CD4-positive, alpha-beta T cell treated with Interleukin-15 for 4 hours (primary cell): ENCODE measurements at places on chromosomes 12 and 14.
A peak's percentile ranks its signal among the peaks of the same experiment; 100 is the strongest.

- no peak for DNase-seq
Observed at GRCh38 chr14:33510063-33510481, 440.8 kb downstream of the EGLN3 start.

GRCh38 chr14:78530078-78530477 lies 359.9 kb downstream of the NRXN3 start:
- no peak for DNase-seq

- DNase-seq = peak; percentile 49
Observed at GRCh38 chr12:39587225-39587624, 32.4 kb downstream of the ABCD2 start.

- no peak for DNase-seq
Observed at GRCh38 chr12:107501681-107502080, 183.9 kb upstream of the PWP1 start.

GRCh38 chr12:111304642-111305071 lies 64.2 kb downstream of the PHETA1 start:
- peak; percentile 3 for DNase-seq

GRCh38 chr14:25122211-25122610 lies 72.3 kb upstream of the STXBP6 start:
- DNase-seq = no peak

GRCh38 chr14:96497586-96497985 lies 4.6 kb upstream of the PAPOLA start:
- DNase-seq = no peak

DNA sequence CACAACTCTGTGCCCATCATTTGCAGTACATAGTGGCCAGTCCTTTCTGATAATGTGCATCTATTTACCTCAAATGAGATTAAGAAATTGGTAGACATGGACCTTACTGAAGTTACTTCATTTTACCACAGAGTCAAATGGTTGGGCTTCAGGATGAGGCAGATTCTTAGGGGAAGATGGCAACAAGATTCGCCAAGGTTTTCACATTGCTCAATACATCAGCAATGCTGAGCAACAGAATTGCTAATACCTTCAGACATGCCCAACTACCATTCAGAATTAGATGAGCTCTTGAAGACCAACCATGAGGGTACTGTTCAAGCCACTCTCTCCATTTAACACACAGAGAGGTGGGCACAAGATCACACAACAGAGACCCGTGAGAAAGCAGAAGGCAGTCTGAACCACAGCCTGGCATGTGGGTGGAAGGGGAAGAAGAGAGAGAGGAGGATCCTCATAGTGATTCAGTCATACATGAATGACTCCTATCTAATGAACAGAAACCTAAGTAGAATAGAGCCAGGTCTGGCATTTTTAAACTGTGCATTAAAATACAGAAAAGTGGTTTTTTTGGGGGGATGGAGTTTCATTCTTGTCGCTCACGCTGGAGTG lies 28.5 kb downstream of the CPM start:
- no peak for DNase-seq

GRCh38 chr12:88896958-88897357 lies 316.7 kb upstream of the KITLG start:
- DNase-seq = no peak

DNA sequence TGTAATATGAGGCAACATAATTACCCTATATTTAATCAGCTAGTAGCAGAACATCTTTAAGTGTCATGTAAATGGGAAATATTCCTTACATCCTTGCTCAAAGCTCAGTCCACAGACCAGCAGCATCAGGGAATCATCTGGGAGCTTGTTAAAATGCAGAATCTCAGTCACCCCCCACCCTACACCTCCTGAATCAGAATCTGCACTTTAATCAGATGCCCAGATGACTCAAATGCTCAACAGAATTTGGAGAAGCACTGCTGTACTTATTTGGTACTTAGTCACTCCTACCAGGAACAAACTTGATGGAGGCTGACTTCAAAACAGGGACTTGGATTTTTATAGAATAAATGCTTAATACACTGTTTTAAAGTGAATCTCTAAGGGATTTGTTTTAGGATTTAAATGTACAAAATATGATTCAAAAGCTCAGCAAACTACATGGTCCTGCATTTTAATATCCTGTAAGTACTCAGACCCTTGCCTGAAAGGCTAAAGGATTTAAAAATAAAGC lies 96.5 kb downstream of the ARMH4 start:
- DNase-seq = no peak

DNA sequence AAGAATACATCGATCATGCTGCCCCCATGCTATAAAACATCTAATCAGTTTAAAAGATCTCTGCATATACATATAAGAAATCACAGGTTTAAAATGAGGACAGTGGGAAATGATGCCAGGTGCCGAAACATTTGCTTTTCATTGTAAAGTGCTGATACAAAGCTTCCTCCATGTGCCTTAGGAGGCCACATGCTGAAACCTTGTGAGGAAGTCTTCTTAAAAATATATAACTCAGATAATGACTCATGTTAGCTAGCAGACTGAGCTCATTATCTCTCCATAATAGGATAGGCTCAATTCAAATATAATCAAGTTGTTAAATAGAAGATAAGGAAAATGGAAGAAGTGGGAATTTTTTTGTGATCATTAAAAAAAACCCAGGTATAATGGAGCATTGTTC lies 65.9 kb downstream of the RFX4 start:
- DNase-seq = no peak

DNA sequence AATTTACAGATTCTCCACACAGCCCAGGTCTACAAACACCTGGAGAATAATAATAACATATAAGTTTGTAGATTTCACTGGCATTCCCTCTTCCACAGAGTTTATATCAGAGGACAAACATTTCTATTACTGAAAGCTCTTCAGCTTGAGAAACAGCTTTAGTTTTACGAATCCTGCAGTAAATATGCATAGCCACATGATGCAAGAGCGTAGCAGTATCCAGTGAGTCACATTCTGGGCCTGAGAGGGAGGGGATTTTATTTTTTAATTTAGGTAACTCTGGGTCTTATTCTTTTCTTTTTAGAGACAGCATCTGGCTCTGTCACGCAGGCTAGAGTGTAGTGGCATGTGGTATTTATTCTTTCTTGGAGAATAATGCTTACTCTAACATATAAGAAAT lies 1002.8 kb downstream of the TRHDE start:
- DNase-seq = no peak

DNA sequence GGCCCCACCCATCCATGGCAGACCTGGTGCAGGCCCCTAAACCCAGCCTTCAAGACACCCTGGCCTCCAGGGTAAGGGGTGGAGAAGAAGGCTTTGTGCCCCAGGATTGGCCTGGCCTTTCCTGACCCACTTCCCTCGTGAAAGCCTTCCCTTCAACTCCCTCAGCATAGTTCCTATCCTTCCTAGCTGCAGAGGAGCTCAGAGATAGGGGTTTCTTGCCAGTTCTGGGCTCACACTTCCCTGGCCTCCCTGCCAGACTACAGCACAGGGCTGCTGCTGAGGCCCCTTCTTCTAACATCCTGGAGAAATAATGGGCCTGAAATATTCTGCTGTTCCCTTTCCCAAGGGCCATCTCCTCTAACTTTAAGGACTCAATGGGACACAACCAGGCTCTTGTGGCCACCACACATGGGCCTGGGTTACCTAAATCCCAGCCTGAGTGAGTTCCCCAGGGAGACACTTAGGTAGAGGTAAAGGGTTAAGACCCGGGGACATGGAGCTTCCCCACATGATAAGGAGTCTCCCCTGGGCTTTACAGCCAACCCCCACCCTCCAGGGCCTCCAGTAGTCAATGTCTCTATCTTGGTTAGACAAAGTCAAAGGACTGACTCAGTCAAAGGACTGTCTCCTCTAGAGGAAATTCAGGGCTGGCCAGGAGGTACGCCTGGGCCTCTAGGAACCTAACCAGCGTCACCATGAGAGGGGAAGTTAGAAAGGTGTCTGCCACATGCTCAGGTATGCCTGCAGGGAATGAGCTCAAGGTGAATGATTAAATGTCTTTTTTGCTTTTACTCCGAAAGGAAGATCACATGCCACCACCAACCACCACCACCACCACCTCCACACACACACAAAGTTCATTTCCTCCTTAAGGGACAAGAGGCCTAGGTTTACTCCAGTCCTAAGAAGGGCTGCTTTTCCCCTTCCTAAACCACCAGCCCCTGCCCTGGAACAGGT lies 7.1 kb downstream of the ZFP36L1 start:
- peak; percentile 66 for DNase-seq

DNA sequence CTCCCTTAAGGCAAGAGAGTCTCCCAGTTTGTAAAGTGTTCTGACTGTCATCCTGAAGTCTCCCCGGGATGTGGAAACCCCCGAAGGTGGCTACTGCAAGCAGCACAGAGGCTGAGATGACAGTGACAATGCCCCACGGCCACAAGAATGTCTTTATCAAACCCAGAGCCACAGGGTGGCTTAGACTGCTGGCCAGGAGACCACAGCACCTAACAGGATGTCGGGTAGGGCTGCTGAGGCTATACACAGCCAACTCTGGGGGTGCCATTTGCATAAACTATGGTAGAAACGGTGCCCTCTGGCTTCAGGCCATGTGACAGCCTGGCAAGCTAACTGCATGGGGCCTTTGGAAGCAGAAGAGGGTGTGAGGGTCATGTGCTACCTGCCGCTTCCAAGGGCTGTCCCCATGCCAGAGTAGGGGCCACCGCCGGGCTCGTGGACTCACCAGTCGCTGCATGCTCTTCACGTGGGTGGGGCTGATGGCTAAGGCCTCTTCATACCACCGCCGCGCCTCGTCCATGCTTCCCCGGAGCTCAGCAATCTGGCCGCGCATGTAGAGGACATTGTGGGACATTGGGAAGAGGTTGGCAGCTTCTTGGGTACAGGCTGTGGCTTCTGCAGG lies 180.9 kb downstream of the CALM1 start:
- DNase-seq = no peak

GRCh38 chr14:37262649-37263048 lies 64.9 kb downstream of the MIPOL1 start:
- DNase-seq = no peak

- no peak for DNase-seq
Observed at GRCh38 chr14:36935976-36936678, 236.3 kb downstream of the SLC25A21 start.

- DNase-seq = no peak
Observed at GRCh38 chr14:24179294-24179960, 7.5 kb downstream of the REC8 start.

- no peak for DNase-seq
Observed at GRCh38 chr12:80857311-80857710, 80.4 kb downstream of the LIN7A start.

- peak; percentile 5 for DNase-seq
Observed at GRCh38 chr12:1474041-1474573, 120.3 kb downstream of the FBXL14 start.

DNA sequence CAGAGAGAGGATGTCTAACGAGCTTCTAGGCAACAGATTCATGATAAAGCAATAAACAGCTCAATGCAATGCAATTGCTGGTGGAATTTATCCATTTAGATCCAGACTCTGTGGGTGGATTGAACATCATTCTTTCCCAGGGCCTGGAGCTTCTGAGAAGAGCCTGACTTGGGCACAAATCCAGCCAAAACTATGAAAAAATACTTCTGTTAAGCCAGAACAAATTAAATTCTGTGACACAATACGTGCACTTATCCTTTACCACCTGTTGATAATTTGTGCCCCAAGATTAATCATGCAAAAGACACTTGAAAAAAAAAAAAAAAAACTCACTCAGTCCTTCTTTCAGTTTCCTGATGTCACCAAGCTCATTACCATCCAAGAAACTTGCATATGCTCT lies 446.0 kb upstream of the DCN start:
- no peak for DNase-seq

GRCh38 chr12:26741584-26742227 lies 91.3 kb downstream of the ITPR2 start:
- DNase-seq = no peak

GRCh38 chr12:130073721-130074120 lies 88.5 kb upstream of the FZD10 start:
- DNase-seq = no peak

- peak; percentile 46 for DNase-seq
Observed at GRCh38 chr12:132218915-132219314, 74.7 kb downstream of the NOC4L start.

DNA sequence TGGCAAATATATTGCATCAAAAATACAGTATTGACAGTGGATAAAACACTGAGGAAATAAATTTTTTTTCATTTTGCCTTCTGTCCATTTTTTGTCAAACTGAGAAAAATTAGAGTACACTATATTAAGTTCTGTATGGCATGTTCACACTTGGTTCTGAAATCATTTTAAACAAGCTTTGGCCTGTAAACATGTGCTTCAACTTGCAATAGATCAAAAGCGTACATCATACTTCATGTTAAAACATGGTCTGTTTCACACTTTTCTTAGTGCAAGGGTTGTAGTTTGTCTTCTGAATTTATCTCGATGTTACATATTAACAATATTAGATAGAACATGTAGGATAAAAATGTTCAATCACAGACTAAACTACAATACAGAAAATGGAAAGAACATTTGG lies 208.0 kb downstream of the PCNX1 start:
- no peak for DNase-seq

- DNase-seq = peak; percentile 45
Observed at GRCh38 chr12:67697443-67697842, 48.9 kb downstream of the DYRK2 start.

GRCh38 chr12:56635806-56636674 lies 5.9 kb upstream of the BAZ2A start:
- DNase-seq = peak; percentile 81

DNA sequence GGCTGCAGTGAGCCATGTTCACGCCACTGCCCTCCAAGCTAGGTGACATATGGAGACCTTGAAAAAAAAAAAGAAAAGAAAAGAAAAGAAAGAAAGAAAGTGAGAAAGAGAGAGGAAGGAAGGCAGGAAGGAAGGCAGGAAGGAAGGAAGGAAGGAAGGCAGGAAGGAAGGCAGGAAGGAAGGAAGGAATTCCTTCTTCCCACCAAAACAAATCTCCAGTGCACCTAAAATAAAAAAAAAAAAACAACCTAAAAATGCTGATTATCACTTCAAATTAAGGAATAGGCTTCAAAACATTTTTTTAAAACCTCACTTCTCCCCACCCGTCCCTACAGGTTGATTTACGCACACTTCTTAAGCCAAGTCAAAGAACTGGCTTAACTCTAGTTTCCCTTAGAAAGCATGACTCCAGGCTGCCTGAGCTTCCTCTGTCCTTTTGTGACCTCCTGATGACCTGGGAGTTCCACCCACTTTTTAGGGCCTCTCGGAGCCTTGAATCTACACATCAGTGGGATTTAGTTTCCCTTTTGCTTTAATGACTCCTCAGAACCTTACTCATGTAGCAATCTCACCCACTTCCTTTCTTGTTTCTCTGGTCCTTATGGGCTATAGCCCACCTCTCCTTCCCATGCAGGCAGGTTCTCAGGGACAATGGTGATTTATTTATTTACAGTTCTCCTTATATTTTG lies 18.6 kb downstream of the DUSP6 start:
- peak; percentile 12 for DNase-seq

DNA sequence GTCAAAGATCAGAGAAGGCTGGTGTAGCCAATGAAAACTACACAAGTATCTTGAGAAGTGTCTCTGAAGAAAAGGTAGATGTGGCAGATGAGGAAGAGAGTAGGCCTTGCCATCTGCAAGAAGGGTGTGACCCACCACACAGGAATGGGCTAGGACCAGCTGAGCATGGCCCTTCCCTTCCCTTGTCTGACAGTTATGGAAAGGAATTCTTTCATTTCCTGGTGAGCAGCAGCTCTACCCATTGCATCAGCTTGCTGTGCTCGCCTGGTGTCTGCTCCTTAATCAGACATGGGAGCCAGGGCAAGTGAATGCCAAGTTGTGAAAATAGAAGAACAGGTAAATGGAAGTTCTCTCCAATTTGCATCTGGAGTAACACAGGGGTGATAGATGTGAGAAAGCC lies 145.2 kb upstream of the KRR1 start:
- DNase-seq = no peak
